ENCODE measurements at places on chromosomes 1 and 21.

- DNase-seq: no peak
These were observed 18.8 kb upstream of the RGS16 start for GRCh38 chr1:182622901-182623528.

- no peak for DNase-seq
These were observed 63.4 kb upstream of the PDE4B start for GRCh38 chr1:65729259-65729658.

DNA sequence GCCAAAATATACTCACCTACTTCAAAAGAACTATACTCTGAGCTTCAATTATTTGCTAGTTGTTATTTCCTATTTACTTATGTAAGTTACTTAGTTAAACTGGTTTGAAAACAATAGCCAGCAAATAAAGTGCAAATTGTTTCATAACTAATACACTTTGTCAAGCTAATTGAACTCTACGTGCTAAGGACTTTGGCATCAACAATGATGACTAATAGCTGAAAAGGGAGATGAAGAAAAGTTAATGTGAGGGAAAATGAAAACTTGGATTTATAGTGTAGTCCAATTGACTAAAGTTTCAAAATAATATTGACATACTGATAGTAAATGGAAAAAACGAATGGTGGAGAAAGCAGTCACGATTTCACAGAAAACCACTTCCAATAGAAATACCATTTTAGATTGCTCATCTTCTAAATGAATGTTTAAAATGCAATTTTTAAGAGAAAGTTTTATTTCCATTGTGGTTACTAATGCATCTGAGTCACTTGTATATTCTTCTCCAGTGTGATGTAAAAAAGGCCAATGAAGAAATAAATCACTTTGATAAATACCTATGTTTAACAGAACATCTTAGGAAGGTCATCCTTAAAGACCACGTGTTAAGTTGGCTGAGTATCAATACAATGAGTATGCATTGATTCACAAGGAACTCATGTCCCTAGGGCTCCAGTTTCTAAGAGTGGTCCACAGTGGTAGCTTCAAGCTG, 455.2 kb downstream of the LTN1 start:
- DNase-seq: no peak

GRCh38 chr21:39518055-39518846, 66.5 kb downstream of the SH3BGR start:
- DNase-seq: no peak

- DNase-seq: no peak
These were observed 80.7 kb downstream of the TBX15 start for GRCh38 chr1:118907466-118907865.

- DNase-seq: no peak
These were observed 35.0 kb upstream of the RD3 start for GRCh38 chr1:211527006-211527405.
